ENCODE measurements at places on chromosomes 11 and 22.

DNA sequence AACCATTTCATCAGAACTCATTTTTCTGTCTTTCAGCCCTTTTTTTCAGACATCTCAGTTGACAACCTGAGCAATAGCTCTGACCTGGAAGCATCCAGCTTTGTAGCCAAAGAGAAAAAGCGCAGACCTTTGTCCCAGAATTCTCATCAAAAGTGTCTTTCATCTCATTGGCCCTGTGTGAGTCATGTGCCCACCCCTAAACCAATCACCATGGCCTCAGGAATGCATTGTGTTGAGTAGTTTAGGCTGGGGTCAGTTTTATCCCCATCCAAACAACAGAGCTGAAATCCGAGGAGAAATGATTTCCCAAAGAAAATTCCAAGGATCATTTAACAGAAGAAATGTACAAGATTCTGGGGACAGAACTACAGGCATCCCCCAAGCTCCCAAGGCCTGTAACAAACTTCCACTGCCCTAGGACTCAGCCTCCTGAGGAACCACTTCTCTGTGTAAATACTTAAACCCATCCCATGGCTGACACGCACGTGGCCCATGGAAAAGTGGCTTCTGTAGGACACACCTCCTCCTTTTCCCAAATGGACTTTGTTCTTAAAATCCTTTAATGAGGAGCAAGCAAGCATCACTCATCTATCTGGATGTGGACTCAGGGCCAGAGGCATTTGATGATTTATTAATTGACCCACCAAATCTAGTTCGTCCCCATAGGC, 429.0 kb downstream of the SOX6 start:
- DNase-seq: no peak

DNA sequence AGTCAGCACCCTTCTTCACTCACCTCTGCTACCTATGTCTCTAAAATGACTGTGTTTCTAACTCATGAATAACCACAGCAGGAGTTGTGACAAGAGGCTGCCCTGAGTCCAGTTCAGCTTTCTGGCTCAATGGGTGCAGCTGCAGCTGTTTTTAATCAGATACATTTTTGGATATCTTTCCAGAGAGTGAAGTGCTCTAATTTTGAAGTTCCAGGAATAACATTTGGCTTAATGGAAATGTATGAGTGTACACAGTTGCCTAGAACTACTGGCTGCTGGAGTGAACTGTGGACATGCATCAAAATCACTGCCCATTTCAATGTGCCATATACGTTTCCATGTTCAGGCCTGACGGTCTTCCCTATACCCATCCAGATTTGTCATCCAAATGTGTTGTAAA, 769.5 kb upstream of the ANO3 start:
- DNase-seq: no peak

DNA sequence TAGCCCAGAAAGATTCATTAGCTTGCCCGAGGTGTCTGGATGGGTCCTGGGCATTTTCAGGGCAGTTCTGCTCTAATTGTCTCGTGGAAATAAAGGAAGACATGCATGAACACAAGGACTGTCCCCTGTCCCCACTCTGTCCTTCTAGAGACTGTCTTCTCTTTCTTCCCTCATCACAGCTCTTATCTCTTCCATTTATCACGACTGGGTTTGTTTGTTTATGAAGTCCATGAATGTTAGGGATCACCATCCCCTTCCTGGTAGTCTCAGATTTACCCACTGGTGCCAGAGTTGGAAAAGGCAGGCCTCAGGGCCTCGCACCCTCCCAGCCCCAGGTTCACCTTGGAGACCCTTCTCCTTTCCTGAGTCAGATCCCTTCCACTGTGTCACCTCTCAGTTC, 134.8 kb downstream of the PARVA start:
- DNase-seq: no peak

GRCh38 chr22:42228483-42228882, 42.0 kb downstream of the TCF20 start:
- DNase-seq: no peak

DNA sequence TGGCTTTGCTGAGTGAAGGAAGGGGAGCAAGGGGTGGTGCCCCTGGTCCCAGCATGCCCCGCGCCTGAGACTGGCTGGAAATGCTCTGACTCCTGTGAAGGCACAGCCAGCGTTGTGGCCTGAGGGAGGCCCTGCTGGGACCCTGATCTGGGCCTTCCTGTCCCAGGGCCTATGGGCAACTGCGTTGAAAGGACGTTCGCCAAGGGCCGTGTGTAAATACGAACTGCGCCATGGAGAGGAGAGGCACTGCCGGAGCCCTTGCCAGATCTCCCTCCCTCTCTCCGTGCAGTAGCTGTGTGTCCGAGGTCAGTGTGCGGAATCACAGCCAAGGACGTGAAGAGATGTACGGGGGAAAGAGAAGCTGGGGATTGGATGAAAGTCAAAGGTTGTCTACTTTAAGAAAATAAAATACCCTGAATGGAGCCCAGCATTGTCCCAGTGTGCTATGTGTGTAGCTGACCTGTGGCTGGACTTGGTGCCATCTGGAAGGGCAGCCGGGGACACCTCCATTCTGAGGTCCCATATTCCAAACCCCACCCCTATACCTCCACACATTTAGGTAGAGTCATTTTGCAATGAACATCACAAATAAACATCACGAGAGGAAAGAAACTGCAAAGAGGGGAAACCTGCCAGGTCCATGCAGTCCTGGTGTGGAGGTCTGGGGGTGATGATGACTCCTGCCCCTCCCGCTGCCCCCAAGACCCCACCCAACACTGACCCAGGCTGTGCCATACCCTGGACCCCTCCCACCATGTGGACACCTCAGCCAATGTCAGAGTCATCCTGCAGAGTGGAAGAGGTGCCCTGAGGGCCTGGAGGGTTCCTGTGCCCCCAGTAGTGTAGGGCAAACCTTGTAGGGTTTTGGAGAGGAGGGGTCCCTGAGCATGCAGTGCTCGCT, 16.9 kb downstream of the RSPH14 start:
- no peak for DNase-seq

GRCh38 chr11:83051760-83052671, 19.7 kb downstream of the RAB30 start:
- no peak for DNase-seq

- no peak for DNase-seq
Measured at GRCh38 chr11:117676501-117676900, 120.5 kb downstream of the DSCAML1 start.

GRCh38 chr22:44172370-44173108, 8.2 kb upstream of the PARVG start:
- no peak for DNase-seq

GRCh38 chr22:46229701-46230100, 20.4 kb downstream of the CDPF1 start:
- DNase-seq: no peak

All from progenitor cell of endocrine pancreas (in vitro differentiated cells).